Cardiac fibroblast (primary cell): ENCODE measurements at places on chromosomes 1 and 21.

GRCh38 chr21:21210552-21210951, 212.3 kb downstream of the NCAM2 start:
- DNase-seq: no peak

- no peak for DNase-seq
Measured at GRCh38 chr1:19346026-19346425, 33.9 kb downstream of the SLC66A1 start.

- DNase-seq: no peak
Measured at GRCh38 chr1:203612932-203613682, 13.5 kb upstream of the ATP2B4 start.

DNA sequence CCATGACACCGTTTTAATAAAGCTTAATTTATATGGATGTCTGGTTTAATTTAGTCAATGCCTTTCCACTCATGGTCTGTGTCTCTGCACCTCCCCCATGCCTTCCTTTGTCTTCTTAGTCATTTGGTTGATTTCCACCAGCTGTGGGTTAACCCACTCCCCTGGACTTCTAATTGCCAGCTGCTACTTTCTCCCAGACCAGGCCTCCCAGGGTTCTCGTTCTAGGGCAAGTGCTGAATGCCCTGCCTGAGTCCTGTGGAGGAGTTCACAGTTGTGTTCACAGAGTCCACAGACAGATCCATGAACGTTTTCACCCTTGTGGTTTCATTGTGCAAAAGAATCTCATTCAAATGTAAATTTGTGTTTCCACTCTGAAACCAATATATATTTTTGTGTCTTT, 243.4 kb downstream of the NUF2 start:
- DNase-seq: no peak
